SK-N-SH treated with all-trans-retinoic acid at 6 μM for 48 hours (cell line): ENCODE measurements at places on chromosomes 2 and 18.

DNA sequence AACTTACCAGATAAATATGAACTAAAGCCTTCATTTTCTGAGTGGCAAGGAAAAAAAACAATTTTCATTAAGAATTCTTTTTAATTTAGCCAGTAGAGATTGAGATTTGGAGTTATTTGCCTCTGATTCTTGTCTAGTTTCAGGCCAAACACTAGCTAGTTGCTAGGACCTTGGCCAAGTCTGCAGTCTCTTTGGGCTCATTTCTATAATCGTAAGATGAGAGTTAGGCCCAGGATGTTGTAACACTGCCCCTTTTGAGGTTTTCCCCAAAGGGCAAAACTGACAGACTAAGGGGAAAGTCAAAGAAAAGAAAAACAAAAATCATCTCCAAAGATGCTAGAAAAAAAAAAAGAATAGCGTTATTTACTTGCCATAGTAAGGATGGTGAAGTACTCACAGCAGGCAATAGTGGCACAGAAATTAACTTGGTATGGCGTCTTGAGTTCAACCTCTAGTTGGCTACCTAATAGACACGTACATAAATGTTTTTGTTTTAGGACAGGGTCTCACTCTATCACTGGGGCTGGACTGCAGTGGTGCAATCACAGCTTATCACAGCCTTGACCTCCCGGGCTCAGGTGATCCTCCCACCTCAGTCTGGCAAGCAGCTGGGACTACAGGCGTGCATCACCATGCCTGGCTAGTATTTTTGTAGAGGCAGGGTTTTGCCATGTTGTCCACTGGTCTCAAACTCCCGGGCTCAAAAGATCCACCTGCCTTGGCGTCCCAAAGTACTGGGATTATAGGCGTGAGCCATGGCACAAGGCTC, 23.0 kb upstream of the ADAM17 start:
- no peak; the same call in 2 of the 3 replicates for ATAC-seq

- no peak for ATAC-seq
These were observed 247.8 kb downstream of the AGPS start for GRCh38 chr2:177640423-177640822.

GRCh38 chr2:181395851-181396250, 61.3 kb upstream of the ITGA4 start:
- ATAC-seq: no peak

- no peak for ATAC-seq
These were observed 4.8 kb downstream of the CWC22 start for GRCh38 chr2:180002198-180002770.

DNA sequence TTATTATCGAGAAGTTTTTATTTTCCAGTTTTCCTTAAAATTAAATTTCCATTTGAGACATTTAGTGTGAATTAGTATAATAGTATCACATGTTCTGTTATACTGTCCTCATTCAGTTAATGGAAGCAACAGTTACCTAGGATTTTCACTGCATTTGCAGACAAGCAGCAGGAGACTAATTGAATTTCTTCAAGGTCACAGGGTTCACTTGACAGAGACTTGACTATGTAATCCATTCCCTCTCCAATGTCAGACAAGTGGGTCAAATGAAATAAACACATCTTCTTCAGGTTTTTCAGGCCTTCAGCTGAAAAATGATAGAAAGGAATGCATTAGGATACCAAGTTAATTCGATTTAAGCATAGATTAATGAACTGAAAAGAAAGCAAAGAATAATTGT, 26.7 kb downstream of the NLRC4 start:
- ATAC-seq: no peak

DNA sequence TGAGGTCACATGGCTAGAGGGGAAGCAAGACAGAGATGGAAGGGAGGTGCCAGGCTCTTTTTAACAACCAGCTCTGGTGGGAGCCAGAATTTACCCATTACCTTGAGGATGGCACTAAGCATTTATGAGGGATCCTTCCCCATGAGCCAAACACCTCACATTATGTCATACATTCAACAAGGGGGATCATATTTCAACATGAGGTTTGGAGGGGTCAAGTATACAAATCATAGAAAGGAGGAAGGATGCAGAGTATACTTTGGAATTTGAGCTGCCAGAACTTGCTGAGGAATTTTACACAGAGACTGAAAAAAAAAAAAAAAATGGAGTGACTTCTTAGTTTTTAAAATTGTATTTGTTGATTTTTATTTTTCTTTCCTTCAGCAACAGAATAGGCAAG, 891.4 kb downstream of the CCDC85A start:
- peak; percentile 54; the same call in 2 of the 3 replicates for ATAC-seq

DNA sequence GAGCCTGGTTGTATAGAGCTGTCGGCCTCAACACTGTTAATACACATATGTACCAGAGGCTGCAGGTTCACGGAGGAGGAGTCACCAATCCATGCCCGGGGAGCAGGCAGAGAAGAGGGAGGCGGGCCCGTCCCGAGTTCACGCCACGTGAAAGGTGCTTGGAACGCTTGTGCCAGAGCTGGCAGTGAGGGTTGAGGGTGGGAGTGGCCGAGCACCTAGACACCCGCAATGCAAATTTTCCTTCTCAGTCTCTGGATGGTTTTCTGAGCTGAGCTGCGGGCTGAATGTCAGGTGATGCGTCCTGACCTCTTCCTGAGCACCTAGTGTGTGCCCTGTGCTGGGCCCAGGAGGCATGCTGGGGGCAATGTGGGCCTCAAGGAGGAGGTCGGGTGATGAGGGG, 52.2 kb downstream of the ODC1 start:
- no peak for ATAC-seq

DNA sequence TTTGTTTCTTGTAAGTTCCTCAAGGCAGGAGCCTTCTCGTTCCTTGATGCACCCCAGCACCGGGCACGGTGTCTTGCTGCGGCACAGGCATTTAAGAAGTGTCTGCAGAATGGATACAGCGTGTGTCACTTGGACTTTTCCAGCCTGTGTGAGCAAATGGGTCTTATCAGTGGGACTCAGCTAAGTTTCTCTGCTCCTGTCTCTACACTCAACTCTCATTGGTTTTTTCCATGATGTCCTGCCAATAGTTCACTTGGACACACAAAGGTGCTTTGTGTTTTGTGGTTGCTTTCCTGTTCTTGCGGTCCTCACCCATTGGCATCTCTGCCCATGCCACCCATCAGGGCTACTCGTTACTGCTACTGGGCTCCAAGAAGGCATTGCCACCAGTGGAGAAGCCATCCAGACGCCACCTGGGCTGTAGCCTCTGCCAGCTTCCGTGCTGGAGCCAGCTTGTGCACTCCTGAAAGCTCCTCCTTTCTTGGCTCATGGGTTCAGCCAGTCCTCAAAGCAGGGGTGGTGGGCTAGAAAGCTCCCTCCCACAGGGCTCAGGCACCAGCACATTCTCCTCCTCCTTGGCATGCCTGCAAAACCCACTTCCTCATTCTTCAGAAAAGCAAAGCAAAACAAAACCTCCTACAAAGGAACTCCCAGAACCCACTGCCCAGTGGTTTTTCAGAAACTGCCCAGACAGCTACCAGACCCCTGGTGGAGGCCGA, 41.4 kb downstream of the IL1R2 start:
- peak; percentile 80 for ATAC-seq

- no peak for ATAC-seq
These were observed 10.7 kb downstream of the LYPD1 start for GRCh38 chr2:132659331-132659730.

- ATAC-seq: no peak
These were observed 503.8 kb upstream of the NRXN1 start for GRCh38 chr2:51535763-51536162.

GRCh38 chr18:62209046-62209445, 22.0 kb downstream of the RELCH start:
- ATAC-seq: no peak

DNA sequence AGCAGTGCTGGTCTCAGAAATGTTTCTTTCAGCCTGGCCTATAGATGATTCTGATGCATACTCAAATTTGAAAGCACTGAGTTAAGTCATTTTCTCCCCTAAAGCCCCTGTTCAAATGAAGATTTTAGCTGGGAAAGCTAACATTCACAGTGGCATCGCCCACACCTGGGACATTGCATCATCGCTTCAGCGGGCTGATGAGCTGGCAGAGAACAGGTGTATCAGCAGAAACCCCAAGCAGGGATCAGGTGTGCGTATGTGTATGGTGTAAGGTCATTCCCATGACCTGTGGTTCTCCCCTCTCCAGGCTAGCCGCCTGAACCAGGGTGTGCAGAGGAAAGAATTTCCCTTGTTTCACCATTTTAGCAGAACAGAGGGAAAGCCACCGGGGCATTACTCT, 56.3 kb downstream of the EPAS1 start:
- ATAC-seq: no peak

DNA sequence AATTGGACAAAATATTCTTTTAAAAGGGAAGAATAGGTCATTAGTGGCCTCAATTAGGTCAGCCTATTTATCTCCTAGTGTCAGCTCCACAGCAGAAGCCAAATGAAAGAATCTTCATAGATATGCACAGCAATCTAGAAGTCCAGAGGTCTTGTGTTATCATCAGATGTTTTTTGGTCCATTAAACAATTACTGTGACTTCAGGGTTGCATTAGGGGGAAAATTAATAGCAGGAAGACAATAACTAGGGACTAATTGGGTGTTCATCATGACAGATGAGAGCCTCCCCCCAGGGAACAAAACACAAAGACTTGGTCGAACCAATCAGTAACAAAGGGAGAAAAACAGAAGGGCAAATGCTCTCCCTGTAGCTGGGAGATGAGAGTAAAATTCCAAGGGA, 264.7 kb downstream of the PTH2R start:
- ATAC-seq: no peak

GRCh38 chr18:35714539-35714938, 133.0 kb downstream of the GALNT1 start:
- ATAC-seq: no peak

GRCh38 chr2:235063471-235063961, 111.7 kb downstream of the SH3BP4 start:
- no peak for ATAC-seq

DNA sequence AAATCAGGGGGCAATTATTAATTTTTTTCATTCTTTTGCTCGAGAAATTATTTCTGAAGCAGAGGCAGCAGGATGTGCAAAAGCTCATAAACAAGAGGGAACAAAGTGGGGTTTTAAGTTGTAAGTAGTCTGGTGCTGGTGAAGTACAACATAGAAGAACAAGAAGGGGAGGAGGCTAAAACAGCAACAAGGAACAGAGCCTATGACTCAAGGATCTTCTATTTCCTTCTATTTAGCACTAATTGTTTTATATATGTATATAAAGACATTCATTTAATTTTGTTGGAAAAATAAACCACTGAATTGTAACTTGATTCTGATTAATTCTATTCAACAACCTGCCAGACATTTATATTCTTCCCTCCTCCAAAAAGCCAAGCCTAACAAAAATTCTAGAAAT, 35.0 kb downstream of the YES1 start:
- ATAC-seq: peak; percentile 58

GRCh38 chr2:152099367-152100050, 665 bp upstream of the CACNB4 start:
- ATAC-seq: peak; percentile 40

- no peak for ATAC-seq
These were observed 112.8 kb upstream of the NABP1 start for GRCh38 chr2:191565120-191565519.

DNA sequence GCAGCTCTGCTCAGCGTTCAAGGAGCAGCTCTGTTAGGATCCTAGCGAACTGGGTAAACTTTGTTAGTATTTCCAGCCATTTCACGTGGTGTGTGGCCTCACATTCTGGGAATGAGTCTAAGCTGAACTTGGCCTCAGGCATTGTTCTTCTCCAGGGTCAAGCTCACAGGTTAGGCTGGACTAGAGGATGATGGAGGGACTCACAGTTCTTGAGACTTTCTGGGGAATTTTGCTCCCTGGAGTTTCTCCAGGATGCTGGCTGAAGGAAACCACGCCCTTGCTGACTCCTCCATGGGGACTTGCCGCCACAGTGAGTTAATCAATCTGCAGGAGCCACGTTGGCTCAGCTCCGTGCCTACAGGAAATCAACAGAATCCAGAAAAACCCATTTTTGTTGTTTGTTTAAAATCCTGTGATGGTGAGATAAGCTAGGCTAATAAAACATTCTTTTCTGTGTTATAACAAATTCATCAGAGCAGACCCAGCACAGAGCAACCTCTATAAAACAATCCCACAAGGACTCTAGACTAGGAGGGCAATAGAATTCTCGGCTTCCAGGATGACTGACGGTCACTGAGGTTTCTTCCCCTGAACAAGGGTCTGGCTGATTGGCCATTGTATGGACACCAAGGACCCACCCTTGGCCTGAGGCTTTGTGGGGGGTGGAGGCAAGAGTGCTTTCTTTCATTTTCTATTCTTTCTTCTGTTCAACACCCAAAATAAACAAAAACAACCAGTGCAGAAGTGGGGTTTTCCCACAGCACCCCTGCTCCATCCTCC, 12.6 kb downstream of the CNDP1 start:
- peak; percentile 44 for ATAC-seq

- ATAC-seq: no peak
These were observed 89.3 kb downstream of the MBD5 start for GRCh38 chr2:148110184-148110583.

DNA sequence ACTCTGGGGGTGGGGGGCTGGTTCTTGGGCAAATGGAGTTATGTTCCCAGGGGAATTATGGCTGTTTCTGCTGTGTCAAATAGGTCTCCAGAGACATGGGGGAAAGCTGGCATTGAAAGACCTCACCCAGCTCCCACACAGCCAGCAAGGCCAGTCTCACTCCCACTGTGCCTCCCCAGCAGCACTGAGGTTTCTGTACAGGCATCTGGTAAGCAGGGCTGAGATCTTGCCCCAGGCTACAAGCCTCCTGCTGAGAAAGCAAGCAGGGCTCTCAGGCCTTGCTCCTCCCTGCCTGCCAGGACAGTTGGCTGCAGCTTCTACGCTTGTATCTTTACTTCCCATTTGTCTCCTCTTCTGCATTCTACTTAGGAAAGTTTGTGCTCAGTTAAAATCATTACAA, 50.5 kb upstream of the FHOD3 start:
- no peak for ATAC-seq

- no peak for ATAC-seq
These were observed 2026.1 kb upstream of the CELF4 start for GRCh38 chr18:39591649-39592048.

- ATAC-seq: peak; percentile 70
These were observed 47.7 kb downstream of the PLCL1 start for GRCh38 chr2:197852108-197852507.

DNA sequence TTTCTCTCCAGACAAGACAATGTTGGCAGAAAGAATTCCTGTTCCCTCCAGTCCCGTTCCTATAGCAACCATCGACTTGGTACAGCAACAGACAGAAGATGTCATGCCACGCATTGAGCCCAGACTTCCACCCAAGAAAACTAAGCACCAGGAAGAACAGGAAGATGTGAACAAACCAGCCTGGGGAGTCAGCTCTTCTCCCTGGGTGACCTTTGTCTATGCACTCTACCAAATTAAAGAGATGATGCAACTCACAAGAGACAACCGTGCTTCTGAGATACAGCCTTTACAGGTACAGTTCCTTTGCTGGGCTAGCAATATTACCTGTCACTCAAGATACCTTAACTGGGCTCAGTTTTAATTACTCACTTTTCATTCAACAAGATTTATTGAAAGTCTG, 37.1 kb downstream of the NEMP2 start:
- no peak for ATAC-seq
